ENCODE measurements at places on chromosomes 2 and 18. TPM values are rescaled to one million over a fixed set of nuclear protein-coding genes. Genes with fewer than 3 reads are reported as not detected.

The CD207 gene
- total RNA-seq, result 0.27 TPM

DNA sequence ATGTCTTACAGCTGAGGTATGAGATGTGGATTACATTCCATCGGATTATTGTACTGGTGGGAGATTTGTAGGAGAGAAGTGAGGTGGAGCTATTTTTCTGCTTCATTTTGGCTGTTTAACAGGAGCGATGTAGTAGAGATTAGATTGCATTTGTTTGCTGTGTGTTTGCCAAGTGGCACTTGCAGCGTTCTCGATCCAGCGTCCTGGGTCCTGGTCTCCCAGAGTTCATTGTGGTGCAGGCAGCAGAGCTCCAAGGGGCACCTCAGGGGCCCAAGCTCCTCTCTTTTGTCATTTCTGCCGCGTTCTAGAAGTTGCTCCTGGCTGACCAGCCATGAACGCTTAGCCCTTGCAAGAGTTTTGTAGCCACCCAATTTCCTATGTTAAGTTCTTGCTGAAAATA, 210.1 kb upstream of the APCDD1 start:
- DNase-seq, result no peak

The ESPNL gene
- total RNA-seq, result 0.35 TPM

DNA sequence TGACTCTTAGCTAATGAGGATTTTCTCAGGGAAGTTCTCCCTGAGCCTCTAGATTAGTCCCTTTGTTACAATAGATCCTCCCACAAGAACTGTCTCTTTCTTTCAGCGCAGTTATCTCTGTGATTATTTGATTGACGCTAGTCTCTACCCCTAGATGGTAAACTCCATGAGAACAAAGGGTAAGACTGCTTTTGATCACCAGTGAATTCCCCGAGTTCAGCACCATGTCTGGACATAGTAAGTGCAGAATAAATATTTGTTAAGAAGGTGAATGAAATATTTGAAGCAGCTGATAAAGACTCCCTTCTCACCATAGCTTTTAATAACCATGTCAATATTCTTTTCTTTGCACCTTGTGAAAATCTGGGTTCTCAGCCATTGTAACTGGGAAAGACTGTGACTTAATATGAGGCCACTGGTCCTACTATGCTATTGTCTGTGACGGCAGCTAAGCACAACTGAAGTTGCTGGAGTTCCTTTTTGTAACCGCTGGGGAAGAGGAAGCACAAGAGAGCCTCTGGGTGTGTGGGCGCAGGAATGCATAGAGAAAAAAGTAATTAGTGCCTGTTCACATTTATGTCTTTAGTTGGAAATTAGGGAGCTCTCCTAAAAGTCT, 214.7 kb downstream of the TGIF1 start:
- DNase-seq, result peak; percentile 95

GRCh38 chr2:9114458-9114857, 92.2 kb upstream of the ASAP2 start:
- no peak for DNase-seq

GRCh38 chr2:28577791-28578680, 82.2 kb downstream of the PLB1 start:
- DNase-seq, result no peak
